ENCODE measurements at places on chromosomes 2 and 18. TPM values are rescaled to one million over a fixed set of nuclear protein-coding genes. Genes with fewer than 3 reads are reported as not detected.

- no peak overlapping the region for H3K4me3 ChIP-seq
- no peak for DNase-seq
- no peaks in the 10 kb centered on the region for H3K4me1 ChIP-seq
- no peaks in the 10 kb centered on the region for H3K36me3 ChIP-seq
- no peak overlapping the region for H3K27ac ChIP-seq
- H3K27me3 ChIP-seq, result no peaks in the 10 kb centered on the region
Measured at GRCh38 chr2:10264506-10265328, 38.0 kb upstream of the HPCAL1 start.

- no peak overlapping the region for H3K27ac ChIP-seq
- DNase-seq, result no peak
- H3K27me3 ChIP-seq, result no peaks in the 10 kb centered on the region
- H3K4me1 ChIP-seq, result no peaks in the 10 kb centered on the region
- no peak overlapping the region for H3K4me3 ChIP-seq
Measured at GRCh38 chr2:181393472-181393871, 63.7 kb upstream of the ITGA4 start.

Gene ASXL3
- 10.4 TPM for total RNA-seq

DNA sequence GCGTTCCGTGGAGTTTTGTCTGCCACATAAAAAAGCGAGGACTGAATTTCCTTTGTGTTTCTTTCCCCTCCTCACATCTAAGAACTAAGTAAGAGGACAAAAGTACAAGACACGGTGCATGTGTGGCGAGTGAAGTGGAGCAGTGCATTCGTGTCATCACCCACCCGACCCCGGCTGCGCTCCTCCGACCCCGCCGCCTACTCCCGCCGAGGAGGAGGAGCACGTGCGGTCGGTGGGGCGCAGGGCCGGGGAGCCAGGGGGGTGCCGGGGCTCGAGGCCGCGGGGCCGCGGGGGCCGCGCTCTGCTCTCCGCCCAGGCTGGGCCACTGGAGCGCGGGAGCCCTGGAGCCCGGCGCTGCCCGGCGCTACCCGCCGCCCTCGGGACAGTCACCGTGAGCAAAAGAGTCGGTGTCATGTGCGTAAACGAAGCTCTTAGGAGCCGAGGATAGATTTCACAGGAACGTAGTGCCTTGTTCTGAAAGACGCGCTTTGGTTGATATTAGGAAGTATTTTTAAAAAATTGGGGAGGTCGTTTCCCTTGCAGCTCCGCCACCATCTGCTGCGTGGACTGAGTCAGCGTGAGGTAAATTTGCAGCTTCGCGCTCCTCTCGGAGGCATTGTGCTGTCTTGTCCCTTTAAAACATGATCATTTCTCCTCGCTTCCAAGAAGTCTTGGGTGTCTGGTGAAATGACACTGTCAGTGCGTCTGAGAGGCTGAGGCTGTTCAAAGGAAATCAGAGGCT is 11.0 kb downstream of the TBR1 start:
- DNase-seq, result no peak
- H3K27me3 ChIP-seq, result peaks cover 70% of the 10 kb centered on the region
- no peak overlapping the region for H3K27ac ChIP-seq
- no peak overlapping the region for H3K4me3 ChIP-seq

DNA sequence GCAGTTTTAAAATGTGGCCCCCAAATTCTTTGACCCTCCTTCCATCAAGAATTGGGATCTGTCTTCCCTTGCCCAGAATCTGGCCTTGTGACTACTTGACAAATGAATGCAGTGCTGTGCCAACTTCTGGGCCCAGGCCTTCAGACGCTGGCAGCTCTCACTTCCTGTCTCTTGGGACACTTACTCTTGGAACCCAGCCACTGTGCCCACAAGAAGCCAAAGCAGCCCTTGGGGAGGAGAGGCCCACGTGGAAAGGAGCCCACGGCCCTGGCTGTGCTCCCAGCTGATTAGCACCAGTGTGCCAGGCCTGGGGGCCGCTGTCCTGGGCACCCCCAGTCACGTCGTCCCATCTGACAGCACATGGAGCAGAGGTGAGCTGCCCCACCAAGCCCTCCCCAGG is 56.6 kb downstream of the RPL37A start:
- H3K4me3 ChIP-seq, result no peak overlapping the region
- H3K27me3 ChIP-seq, result no peaks in the 10 kb centered on the region
- H3K4me1 ChIP-seq, result no peaks in the 10 kb centered on the region
- no peaks in the 10 kb centered on the region for H3K36me3 ChIP-seq
- H3K27ac ChIP-seq, result no peak overlapping the region
- no peak for DNase-seq

Gene RAX
- not detected for total RNA-seq

GRCh38 chr2:219572237-219573001 is at the start of gene INHA:
Gene INHA (plus strand): TSS chr2:219572310. CDS start chr2:219572375, 65 bp downstream.
- H3K4me1 ChIP-seq, result no peaks in the 10 kb centered on the region
- DNase-seq, result no peak
- no peaks in the 10 kb centered on the region for H3K27me3 ChIP-seq
- H3K36me3 ChIP-seq, result no peaks in the 10 kb centered on the region

GRCh38 chr2:220619525-220620220 is 952.4 kb downstream of the EPHA4 start:
- H3K36me3 ChIP-seq, result no peaks in the 10 kb centered on the region
- peak; percentile 46 for DNase-seq
- no peak overlapping the region for H3K27ac ChIP-seq
- no peaks in the 10 kb centered on the region for H3K4me1 ChIP-seq
- no peak overlapping the region for H3K4me3 ChIP-seq
- no peaks in the 10 kb centered on the region for H3K27me3 ChIP-seq

DNA sequence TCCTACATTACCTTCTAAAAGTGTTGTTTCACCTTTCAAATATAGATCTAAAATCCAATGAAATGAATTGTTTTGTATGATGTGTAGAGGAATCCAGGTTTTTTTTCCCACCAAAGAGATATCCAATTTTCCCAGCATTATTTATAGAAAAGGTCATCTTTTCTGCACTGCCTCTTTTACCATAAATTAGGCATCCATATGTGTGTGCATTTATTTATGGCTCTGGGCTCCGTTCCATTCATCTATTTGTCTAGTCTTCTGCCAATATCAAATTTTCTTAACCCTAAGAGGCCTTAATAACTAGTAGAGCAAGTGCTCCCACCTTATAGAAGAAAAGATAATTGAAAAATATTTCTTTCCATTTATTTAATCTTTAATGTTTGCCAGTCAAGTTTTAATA is 88.3 kb downstream of the ATAD2B start:
- no peak for DNase-seq
- no peaks in the 10 kb centered on the region for H3K27me3 ChIP-seq
- H3K4me3 ChIP-seq, result no peak overlapping the region
- peaks cover under 1% of the 10 kb centered on the region for H3K4me1 ChIP-seq

- peak overlapping the region; percentile 38 for H3K27ac ChIP-seq
- H3K36me3 ChIP-seq, result no peaks in the 10 kb centered on the region
- peak; percentile 56 for DNase-seq
- H3K4me3 ChIP-seq, result no peak overlapping the region
- peaks cover 36% of the 10 kb centered on the region for H3K4me1 ChIP-seq
Measured at GRCh38 chr18:58177004-58177717, 133.1 kb downstream of the NEDD4L start.

DNA sequence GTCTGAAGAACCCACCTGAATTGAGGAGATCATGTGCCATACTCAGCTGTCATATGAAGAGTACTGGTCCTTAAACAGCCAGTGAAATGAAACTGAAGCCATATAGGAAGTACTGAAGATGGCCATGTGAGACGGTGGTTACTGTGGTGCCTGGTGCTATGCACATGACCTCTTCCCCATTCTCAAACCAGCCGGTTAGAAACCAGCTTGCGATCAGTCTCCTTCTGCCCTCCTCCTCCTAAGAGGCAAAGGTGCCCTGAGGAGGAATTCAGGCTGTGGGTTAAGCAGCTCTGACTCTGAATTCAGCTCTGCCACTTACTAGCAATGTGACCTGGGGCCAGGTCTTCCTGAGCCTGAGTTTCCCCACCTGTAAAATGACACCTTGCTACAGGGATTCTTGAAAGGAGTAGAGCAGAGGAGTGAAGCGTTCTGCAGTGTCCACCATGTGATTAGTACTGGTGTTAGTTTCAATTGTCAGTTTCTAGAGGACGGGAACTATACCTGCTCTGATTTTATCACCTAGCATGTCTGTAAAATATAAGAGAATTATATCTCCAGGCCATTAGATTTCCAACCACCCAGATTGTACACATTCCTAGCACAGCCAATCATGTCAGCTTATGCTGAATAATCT is 5.1 kb downstream of the FECH start:
- H3K4me3 ChIP-seq, result no peak overlapping the region
- H3K27ac ChIP-seq, result peak overlapping the region; percentile 68
- DNase-seq, result peak; percentile 17
- peaks cover 10% of the 10 kb centered on the region for H3K36me3 ChIP-seq
- no peaks in the 10 kb centered on the region for H3K27me3 ChIP-seq
- peaks cover 3% of the 10 kb centered on the region for H3K4me1 ChIP-seq

Gene NCK2
- total RNA-seq, result 52.9 TPM

DNA sequence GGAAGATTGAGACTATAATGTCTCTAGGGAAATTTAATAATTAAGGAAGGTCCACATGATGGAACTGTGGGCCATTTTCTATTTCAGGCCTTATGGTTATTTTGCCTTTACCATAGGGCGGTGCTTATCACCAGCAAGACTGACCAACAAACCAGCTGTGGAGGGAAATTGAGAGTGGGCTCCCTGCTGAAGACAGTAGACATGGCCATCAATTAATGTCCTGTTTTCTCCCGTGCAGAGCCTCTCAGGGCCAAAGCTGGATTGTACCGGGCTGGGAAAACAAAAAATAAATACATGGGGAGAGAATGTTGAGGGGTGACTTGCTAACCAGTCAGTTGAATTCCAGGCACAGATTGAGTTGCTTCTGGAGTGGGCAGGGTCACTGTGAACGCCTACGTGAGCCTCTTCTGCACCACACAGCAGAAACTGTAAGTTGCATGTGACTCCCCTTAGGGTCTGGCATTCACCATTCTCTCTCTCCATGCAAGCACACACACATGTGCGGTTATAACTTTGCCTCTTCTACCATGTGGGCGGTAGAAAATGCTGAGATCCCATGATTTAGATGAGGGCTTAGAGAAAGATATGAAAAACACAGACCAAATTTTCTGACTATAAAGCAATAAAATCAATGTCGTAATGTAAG is 128.5 kb downstream of the COPS8 start:
- H3K27me3 ChIP-seq, result no peaks in the 10 kb centered on the region
- no peak overlapping the region for H3K4me3 ChIP-seq
- no peak for DNase-seq
- H3K4me1 ChIP-seq, result no peaks in the 10 kb centered on the region

- DNase-seq, result no peak
- H3K27me3 ChIP-seq, result no peaks in the 10 kb centered on the region
- H3K4me3 ChIP-seq, result no peak overlapping the region
- H3K4me1 ChIP-seq, result no peaks in the 10 kb centered on the region
- H3K36me3 ChIP-seq, result no peaks in the 10 kb centered on the region
- H3K27ac ChIP-seq, result no peak overlapping the region
Measured at GRCh38 chr18:64720781-64721464, 572.0 kb upstream of the LINC00305 start.

GRCh38 chr18:55735199-55735855 is 147.3 kb upstream of the TCF4 start:
- H3K4me1 ChIP-seq, result no peaks in the 10 kb centered on the region
- no peak for DNase-seq
- no peak overlapping the region for H3K4me3 ChIP-seq
- H3K36me3 ChIP-seq, result no peaks in the 10 kb centered on the region

DNA sequence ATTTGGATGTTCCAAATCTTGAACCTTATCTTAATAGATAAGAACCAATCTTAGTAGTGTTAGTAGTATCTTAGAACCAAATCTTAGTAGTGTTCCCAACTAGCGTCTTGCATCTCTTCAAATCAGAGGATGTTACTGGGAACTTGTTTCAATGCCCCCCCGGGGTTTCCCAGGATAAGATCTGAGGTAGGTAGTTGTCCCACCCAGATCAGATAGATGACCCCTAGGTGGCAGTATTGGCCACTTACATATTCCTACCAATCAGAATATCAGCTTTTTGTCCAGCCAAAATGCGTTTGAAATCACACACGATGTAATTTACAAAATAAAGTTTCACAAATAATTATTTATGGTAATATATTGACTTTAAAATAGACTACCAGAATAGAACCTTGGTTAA is 314.8 kb downstream of the MBD2 start:
- no peaks in the 10 kb centered on the region for H3K4me1 ChIP-seq
- no peak for DNase-seq
- H3K27me3 ChIP-seq, result no peaks in the 10 kb centered on the region
- H3K27ac ChIP-seq, result no peak overlapping the region
- no peaks in the 10 kb centered on the region for H3K36me3 ChIP-seq

Gene NETO1
- total RNA-seq, result 1.6 TPM

Gene BOLL
- total RNA-seq, result not detected

- H3K4me3 ChIP-seq, result no peak overlapping the region
- H3K27ac ChIP-seq, result no peak overlapping the region
- H3K27me3 ChIP-seq, result no peaks in the 10 kb centered on the region
Measured at GRCh38 chr2:133855526-133855925, 287.3 kb upstream of the NCKAP5 start.

GRCh38 chr2:106099691-106100090 is 94.4 kb downstream of the UXS1 start:
- no peak overlapping the region for H3K27ac ChIP-seq
- peaks cover 4% of the 10 kb centered on the region for H3K36me3 ChIP-seq
- H3K4me3 ChIP-seq, result no peak overlapping the region
- no peaks in the 10 kb centered on the region for H3K4me1 ChIP-seq

DNA sequence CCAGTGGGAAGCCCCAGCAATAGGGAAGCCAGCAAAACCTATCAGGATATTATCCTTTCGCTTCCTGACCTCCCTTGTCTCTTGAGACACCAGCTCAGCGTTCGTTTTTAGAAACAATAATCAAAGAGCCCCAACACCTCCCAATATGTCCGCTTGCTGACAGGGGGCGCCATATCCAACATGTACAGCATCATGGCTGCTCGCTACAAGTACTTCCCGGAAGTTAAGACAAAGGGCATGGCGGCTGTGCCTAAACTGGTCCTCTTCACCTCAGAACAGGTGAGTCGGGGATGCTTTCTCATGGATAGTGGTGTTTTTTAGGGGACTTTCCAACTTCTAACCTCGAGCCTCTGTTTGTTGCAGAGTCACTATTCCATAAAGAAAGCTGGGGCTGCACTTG is 28.7 kb downstream of the GAD1 start:
- H3K4me1 ChIP-seq, result no peaks in the 10 kb centered on the region
- no peak overlapping the region for H3K27ac ChIP-seq
- no peak overlapping the region for H3K4me3 ChIP-seq
- no peaks in the 10 kb centered on the region for H3K27me3 ChIP-seq
- no peak for DNase-seq
- H3K36me3 ChIP-seq, result no peaks in the 10 kb centered on the region

Gene KIDINS220
- total RNA-seq, result 56.6 TPM

Gene ERBB4
- 152 TPM for total RNA-seq

Gene PAX8
- total RNA-seq, result 607 TPM

Gene ANKRD62
- total RNA-seq, result not detected
